Kidney tubule cell (primary cell): ENCODE measurements at places on chromosomes 5 and 9.

DNA sequence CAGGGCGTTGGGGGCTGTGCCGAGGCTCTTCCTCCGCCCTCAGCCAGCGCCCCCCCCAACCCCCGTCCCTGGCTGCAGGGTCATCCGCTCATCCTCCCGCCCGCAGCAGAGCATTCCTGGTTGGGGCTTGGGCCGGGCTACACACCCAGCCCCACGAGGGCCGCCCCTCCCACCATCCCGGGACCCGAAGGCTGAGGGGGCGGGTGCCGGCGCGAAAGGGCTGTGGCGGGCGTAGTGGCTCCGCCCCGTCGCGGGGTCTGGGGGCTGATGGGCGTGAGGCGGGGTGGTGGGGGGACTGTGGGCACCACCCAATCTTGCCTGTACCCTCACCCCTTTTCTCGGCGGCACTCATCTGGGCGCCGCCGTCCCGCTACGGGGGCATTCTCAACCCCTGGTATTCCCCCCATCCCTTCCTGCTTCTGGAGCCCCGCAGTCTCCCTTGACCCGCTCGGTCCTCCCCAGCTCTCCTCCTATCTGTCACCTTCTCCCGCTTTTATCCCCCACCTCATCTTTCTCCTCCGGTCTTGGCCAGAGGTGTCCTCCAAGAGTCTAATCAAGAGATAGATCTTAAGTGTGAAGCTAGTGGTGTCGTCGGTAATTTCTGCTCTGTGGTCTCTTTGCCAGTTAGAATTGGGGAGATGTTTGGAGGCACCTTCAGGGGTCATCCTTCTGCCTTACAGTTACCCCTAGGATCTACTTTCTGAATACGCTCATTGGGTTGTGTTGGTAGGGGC is 1.6 kb downstream of the FER start:
- DNase-seq = peak; percentile 39

DNA sequence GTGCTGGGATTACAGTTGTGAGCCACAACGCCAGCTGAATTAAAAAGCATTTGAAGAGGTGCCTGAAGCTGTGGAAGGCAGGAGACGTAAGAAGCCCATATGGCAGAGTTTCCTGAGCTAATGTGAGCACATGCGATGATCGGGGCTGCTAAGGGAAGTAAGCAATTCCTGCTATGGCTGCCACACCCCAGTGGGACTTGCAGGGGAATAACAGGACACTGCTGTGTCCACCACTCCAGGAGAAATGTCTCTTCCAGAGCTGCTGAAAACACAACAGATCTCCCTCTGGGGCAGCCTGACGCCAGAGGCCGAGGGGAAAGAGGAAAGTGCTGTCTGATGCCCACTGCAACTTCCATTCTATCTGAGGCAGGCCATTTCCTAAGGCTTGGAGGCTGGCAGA is 46.2 kb upstream of the ANKRD55 start:
- DNase-seq = peak; percentile 13

GRCh38 chr9:84297162-84297821 is 43.3 kb downstream of the SLC28A3 start:
- DNase-seq = peak; percentile 85

GRCh38 chr5:50878470-50878869 is 212.0 kb downstream of the PARP8 start:
- no peak for DNase-seq

- no peak for DNase-seq
Observed at GRCh38 chr5:5616247-5616895, 193.9 kb downstream of the ICE1 start.

- no peak for DNase-seq
Observed at GRCh38 chr9:135519179-135519971, 1.9 kb upstream of the LCN1 start.

- DNase-seq = no peak
Observed at GRCh38 chr9:117021906-117022305, 334.8 kb downstream of the TRIM32 start.

- DNase-seq = peak; percentile 95
Observed at GRCh38 chr5:170479484-170479883, 24.3 kb upstream of the KCNIP1 start.

DNA sequence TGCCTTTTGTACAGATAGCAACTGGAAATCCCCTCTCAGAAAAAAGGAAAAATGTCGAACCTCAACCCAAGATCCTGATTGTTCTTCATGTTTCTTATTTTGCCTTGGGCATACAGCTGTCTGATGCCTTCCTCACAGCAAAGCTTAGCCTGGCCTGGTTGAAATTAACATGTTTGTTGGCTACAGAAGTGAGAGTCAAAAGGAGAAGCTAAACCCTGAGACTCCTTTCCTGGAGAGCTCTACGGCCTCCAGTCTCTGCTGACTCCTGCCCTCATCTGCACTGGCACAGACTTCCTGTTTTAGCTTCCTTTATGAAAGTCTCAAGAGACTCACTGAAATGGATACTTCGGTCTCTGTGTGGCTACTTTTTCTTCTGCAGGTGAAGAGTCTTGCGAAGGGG is 186.7 kb downstream of the PARP8 start:
- no peak for DNase-seq

- DNase-seq = no peak
Observed at GRCh38 chr9:127102176-127102575, 20.3 kb downstream of the ANGPTL2 start.

DNA sequence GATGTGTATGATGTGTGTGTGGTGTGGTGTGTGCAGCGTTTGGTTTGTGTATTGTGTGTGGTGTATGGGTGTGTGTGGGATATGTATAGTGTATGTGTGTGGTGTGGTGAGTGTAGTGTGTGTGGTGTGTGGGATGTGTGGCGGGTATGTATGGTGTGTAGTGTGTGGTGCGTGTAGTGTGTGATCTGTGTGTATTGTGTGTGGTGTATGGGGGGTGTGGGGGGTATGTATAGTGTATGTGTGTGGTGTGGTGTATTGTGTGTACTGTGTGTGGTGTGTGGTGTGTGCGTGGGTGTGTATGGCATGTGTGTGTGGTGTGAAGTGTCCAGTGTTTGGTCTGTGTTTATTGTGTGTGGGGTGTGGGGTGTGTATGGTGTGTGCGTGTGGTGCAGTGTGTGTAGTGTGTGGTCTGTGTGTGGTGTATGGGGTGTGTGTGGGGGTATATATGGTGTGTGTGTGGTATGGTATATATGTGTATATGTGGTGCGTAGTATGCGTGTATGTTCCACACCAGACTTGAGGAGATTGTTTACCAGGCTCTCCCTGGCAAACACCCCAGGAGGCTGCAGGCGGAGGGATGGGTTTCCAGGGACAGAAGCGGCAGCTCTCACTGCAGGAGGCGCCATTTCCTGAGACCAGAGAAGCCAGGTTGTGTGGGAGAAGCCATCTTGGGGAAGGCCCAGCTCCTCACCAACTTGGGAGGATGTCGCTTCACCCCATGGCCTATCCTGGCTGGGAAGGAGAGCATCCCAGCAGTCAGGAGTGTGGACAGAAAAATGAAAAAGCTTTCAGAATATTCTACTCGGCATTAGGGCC is 138.1 kb downstream of the NXNL2 start:
- no peak for DNase-seq

DNA sequence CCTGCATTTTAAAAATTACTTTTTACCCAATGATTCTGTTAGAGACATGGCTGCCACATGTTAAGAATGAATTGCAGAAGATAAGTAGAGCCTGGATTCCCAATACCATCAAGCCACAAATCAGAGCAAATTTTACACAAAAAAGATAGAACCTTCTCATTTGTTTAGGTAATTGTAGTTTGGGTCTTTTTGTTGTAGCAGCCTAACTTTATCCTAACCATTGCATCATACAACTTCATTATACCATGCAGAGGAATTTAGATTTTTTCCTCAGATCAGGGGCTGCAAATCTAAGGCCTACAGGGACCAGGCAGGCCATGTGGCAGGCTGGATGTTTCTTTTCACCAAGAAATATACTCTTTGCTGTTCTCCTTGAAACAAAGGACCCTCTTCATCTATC is 34.6 kb downstream of the NKX2-5 start:
- DNase-seq = no peak

DNA sequence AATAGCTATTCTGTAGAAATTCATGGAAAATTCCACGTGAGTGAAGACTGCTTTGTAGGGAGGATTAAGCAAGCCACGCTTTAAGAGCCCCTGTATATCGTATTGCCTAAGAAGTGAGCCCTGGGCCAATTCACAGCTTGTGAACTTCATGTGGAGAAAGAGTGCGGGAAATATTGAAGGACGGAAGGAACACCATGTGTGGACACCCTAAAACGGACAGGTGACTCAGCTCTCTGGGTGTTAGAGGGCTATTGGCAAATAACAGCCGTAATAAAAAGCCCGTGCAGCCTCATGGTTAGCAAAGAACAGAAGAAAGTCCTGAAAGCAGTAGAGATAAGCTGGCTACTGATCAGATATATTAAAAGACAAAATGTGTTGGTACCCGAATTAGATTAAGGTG is 26.4 kb downstream of the ZNF366 start:
- no peak for DNase-seq

DNA sequence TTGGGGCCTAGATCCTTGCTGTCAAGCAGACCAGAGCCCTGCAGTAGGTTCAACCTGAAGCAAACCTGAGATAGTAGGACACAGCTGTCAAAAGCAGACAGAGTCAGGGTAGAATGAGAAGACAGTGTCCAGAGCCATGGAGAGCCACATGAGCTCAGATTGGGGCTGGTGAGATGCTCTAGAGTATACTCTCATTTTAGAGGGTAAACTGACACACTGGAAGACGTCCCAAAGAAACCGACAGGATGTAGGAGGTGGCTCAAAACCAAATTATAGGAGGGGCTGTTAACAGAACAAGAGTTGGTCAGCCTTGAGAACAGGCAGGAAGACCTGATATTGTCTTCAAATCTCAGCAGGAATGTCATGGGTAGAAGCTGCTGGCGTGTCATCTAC is 11.5 kb downstream of the CCDC69 start:
- DNase-seq = no peak

- DNase-seq = no peak
Observed at GRCh38 chr9:122228191-122228567, 578 bp downstream of the LHX6 start.

DNA sequence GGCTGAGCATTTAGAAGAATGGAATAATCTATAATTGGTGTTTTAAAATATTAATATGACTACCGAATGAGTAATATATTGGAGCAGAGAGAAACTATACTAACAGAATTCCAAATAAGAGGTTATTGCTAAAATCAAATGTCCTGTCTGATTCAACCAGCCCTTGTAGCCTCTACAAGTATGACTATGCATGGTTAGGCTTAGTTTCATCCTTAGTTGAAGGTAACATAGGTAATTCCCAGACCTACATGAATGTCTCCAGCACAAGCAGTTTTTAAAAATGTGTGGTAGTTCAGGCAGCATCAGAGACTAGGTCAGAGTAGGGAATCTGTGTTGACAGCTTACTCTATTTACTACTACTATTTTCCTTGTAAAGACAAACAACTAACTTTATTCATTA is 51.7 kb upstream of the SLC27A6 start:
- no peak for DNase-seq

DNA sequence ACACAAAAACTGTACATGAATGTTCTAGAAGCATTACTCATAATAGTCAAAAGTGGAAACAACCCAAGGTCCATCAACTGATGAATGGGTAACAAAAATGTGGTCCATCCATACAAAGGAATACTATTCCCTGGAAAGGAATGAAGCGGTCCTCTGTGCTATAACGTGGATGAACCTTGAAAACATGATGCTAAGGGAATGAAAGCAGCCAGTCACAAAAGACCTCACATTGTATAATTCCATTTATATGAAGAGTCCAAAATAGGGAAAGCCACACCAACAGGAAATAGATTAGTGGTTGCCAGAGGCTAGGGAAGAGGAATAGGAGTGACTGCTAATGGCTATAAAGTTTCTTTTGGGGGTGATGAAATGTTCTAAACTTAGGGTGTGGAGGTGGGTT is 22.7 kb upstream of the BARHL1 start:
- no peak for DNase-seq

- DNase-seq = peak; percentile 42
Observed at GRCh38 chr5:33994845-33995244, 10.4 kb upstream of the SLC45A2 start.

- DNase-seq = no peak
Observed at GRCh38 chr5:32320576-32320975, 7.8 kb upstream of the MTMR12 start.

GRCh38 chr5:139062910-139063663 is 135.1 kb downstream of the SIL1 start:
- DNase-seq = no peak

- no peak for DNase-seq
Observed at GRCh38 chr5:173884402-173885053, 3.6 kb upstream of the CPEB4 start.

DNA sequence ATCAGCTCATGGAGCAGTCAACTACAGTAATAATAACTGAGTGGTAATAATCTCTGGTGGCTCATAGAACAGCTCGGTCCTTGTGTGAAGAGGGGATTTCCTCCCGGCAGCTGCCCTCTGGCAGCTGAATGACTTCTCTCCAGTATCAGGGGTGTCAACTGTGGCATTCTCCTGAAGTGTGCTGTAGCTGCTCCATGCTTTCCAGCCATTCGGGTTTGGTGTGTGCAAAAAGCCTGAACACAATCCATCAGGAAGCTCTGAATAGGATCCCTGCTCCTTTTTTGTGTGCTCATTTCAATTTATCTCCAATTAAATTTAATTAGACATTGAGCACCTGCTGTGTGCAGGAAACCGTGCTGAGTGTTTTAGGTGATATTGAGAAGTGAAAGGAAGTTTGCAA is 59.8 kb upstream of the BARX1 start:
- no peak for DNase-seq

- peak; percentile 44 for DNase-seq
Observed at GRCh38 chr9:129989740-129990139, 53.2 kb downstream of the FNBP1 start.

DNA sequence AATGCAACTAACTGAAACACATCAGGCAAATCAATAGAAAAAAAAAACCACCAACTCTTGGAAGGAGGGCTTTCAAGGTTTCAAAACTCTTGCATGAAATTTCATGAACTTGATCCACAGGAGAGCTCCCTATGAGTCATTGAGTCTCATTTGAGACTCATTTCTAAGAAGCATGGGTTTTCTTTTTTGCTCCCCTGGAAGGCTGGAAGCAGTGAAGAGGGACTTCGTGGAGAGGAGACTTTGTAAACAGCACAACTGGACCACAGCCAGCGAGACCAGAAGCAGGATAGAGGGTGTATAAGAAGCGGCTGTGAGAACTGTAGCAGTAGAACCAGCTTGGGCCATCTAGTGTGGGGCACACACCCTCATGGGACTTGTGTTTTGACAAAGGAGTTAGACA is 41.2 kb upstream of the RAPGEF1 start:
- no peak for DNase-seq

DNA sequence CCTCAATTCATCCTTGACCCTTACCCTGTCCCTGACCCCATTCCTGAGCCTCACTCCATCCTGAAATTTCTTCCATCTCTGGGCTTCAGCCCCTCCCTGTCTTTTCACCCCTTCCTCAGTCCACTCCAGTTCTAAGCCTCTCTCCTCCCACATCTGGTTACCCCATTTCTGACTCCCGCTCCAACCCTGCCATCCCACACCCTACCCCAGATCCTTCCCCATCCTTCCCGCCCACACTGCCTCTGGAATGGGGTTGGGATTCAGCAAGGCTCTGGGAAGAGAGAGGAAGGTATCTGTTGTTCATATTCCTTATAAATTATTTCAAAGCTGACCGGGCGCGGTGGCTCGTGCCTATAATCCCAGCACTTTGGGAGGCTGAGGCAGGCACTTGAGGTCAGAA is 29.9 kb upstream of the MVB12B start:
- DNase-seq = no peak

GRCh38 chr5:135828782-135829127 is 5.7 kb upstream of the SLC25A48 start:
- no peak for DNase-seq
